ENCODE measurements at places on chromosomes 2 and 18.

DNA sequence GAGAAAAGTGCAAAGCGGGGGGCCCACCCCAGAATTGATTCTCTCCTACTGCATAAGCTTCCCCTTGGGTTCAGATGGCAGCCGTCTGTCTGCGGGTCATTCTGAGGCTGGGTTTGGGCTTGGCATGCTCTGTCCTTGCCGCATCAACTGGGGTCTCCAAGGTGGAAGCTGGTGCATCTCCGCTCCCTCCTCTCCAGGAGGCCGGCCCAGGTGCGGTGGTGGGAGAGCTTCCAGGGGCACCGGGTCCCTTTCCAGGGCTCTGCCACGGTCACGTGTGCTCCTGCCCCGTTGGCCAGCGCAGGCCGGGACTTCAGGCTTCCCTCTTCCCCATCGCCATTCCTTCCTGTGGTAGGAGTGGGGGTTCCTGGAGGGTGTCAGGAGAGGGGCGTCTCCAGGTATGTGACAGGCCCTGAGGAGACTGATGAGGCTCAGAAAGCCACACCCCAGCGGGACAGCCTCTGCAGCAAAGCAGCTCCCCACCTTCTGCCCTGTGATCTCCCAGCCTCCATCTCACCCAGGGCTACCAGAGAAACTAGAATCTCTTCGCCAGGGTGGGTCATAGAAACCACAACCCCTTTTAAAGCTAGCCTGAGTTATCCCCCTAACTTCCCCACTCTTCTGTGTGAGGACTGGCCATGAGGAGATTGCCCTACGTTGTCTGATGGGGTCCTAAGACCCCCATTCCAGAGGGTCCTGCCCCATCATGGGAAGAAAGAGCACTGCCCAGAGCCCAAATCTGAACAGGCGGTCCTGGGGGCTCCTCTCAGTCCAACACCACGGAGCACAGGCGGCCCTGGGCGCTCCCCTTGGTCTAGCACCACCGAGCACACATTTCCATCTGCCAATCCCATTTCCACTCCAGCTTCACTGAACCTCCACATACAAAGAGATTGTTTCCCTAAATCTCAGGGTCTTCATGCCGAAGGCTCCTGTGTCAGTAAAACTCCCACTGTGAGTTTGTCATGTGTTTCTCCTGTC is 76.6 kb downstream of the SLC66A2 start:
- DNase-seq, result no peak

DNA sequence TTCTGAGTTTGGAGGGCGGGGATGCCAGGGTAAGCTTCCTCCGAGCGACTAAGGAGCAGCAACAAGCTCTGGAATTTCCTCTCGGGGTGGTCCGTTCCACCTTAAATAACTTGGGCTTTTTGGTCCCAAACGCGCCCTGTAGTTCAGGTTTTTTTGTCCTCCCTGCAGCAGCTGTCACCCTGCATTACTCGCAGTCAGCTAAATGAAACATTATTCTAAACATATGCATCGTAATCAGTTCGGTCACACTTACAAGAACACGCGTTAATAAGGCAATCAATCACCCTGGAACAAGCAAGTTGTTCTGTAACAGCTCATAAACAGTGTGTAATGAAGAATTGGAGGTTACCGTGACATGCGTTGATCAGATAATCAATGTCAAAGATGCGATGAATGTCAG is 8.3 kb downstream of the EVX2 start:
- DNase-seq, result no peak

GRCh38 chr2:143732076-143732475 is 602.9 kb downstream of the ARHGAP15 start:
- peak; percentile 41 for DNase-seq

- no peak for DNase-seq
Measured at GRCh38 chr2:201038855-201039254, 32.6 kb downstream of the HYCC2 start.

GRCh38 chr2:239953418-239954061 is 71.6 kb downstream of the NDUFA10 start:
- no peak for DNase-seq

Data from keratinocyte (primary cell).